Effector memory CD4-positive, alpha-beta T cell (primary cell): ENCODE measurements at places on chromosomes 5 and 9.

- DNase-seq: no peak
- no peaks in the 10 kb centered on the region for H3K27me3 ChIP-seq
- no peak overlapping the region for H3K27ac ChIP-seq
- no peaks in the 10 kb centered on the region for H3K36me3 ChIP-seq
- no peak overlapping the region for H3K4me3 ChIP-seq
- peaks cover 4% of the 10 kb centered on the region for H3K4me1 ChIP-seq
Measured at GRCh38 chr9:113337714-113338113, 2.4 kb downstream of the WDR31 start.

GRCh38 chr9:129330711-129331492 lies 152.8 kb upstream of the IER5L start:
- H3K4me3 ChIP-seq: no peak overlapping the region
- H3K36me3 ChIP-seq: no peaks in the 10 kb centered on the region
- H3K4me1 ChIP-seq: peaks cover 5% of the 10 kb centered on the region
- DNase-seq: no peak
- no peaks in the 10 kb centered on the region for H3K27me3 ChIP-seq

DNA sequence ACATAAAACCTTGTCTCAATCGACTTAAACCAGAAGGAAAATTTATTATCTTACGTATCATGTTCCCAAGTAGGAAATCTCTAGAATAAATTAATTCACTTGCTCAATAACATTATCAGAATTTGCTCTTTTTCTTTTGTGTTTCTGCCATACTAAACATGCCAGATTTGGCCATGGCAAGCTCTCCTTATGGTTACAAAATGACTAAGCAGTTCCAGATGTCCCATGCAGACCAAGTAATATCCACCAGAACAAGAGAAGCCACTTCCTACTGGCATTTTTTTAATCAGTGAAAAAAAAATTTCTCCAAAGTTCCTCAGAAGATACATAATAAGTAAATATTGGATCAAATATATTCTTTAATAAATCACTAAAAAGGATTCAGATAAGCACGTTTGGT lies 25.2 kb upstream of the ADAMTS6 start:
- DNase-seq: no peak
- H3K4me3 ChIP-seq: no peak overlapping the region
- no peaks in the 10 kb centered on the region for H3K36me3 ChIP-seq
- no peak overlapping the region for H3K27ac ChIP-seq
- no peaks in the 10 kb centered on the region for H3K27me3 ChIP-seq

GRCh38 chr9:17330097-17330496 lies 195.3 kb downstream of the CNTLN start:
- DNase-seq: no peak
- no peaks in the 10 kb centered on the region for H3K36me3 ChIP-seq
- no peak overlapping the region for H3K27ac ChIP-seq
- no peaks in the 10 kb centered on the region for H3K4me1 ChIP-seq
- no peaks in the 10 kb centered on the region for H3K27me3 ChIP-seq
- no peak overlapping the region for H3K4me3 ChIP-seq

- H3K4me1 ChIP-seq: no peaks in the 10 kb centered on the region
- no peaks in the 10 kb centered on the region for H3K36me3 ChIP-seq
- no peaks in the 10 kb centered on the region for H3K27me3 ChIP-seq
- no peak for DNase-seq
Measured at GRCh38 chr5:22471154-22471553, 382.0 kb downstream of the CDH12 start.

GRCh38 chr5:120137582-120137981 lies 326.5 kb upstream of the PRR16 start:
- no peaks in the 10 kb centered on the region for H3K36me3 ChIP-seq
- DNase-seq: no peak
- no peak overlapping the region for H3K4me3 ChIP-seq
- H3K27me3 ChIP-seq: no peaks in the 10 kb centered on the region
- no peak overlapping the region for H3K27ac ChIP-seq
- no peaks in the 10 kb centered on the region for H3K4me1 ChIP-seq

GRCh38 chr5:101728933-101729332 lies 567.2 kb downstream of the SLCO4C1 start:
- H3K27ac ChIP-seq: no peak overlapping the region
- H3K36me3 ChIP-seq: no peaks in the 10 kb centered on the region
- no peaks in the 10 kb centered on the region for H3K27me3 ChIP-seq
- no peak for DNase-seq
- no peak overlapping the region for H3K4me3 ChIP-seq

DNA sequence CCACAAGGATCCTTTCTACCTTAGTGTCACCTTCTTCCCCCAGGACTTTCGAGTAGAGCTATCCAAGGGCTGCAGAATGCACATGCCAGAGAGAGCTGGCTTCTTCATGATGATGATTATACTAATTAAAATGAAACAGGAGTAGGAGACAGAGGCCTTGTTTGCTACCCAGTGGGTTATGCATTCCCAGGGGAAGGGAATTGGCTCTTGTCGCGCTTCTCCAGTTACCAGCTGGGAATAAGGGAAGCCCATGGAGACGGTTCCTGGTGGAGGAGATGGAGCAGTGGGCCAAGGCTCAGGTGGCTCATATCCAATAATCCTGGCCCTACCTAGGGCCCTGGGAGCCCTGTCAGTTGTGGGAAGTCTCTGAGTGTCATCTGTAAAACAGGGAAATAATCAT lies 65.1 kb downstream of the WWC1 start:
- H3K27me3 ChIP-seq: no peaks in the 10 kb centered on the region
- no peaks in the 10 kb centered on the region for H3K36me3 ChIP-seq
- no peaks in the 10 kb centered on the region for H3K4me1 ChIP-seq
- no peak overlapping the region for H3K27ac ChIP-seq

DNA sequence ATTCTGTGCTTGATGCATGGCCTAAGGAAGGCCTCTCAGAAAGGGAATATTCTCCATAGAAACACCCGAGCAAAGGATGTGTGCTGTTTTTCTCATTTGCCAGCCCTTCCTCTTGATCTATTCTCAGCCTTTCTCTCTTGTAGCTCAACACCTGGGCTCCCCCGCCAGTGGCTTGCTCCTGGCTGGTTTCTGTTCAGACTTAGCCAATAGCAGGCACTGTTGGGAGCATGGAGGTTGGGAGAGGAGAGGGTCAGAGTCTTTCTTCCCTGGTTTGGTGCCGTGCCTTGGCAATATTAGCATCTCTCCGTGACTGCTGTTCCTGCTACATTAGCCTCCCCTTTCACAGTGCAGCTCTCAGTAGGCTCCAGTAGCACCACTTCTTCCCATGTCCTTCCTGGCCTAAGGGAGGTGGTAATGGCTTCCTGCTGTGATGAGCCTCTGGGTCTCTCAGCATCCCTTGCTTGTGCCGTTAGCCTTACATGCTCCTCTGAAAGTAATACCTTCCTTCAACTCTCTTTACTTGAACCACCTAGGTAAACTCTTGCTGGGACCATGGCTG lies 269.7 kb upstream of the GAS1 start:
- H3K4me1 ChIP-seq: no peaks in the 10 kb centered on the region
- H3K27me3 ChIP-seq: no peaks in the 10 kb centered on the region
- no peak overlapping the region for H3K4me3 ChIP-seq
- no peak for DNase-seq
- H3K27ac ChIP-seq: no peak overlapping the region
- H3K36me3 ChIP-seq: no peaks in the 10 kb centered on the region
